Fibroblast of skin of left biceps (primary cell): ENCODE measurements at places on chromosomes 2 and 18.

GRCh38 chr2:55048508-55049042, 1.7 kb downstream of the RTN4 start:
- no peak for DNase-seq

DNA sequence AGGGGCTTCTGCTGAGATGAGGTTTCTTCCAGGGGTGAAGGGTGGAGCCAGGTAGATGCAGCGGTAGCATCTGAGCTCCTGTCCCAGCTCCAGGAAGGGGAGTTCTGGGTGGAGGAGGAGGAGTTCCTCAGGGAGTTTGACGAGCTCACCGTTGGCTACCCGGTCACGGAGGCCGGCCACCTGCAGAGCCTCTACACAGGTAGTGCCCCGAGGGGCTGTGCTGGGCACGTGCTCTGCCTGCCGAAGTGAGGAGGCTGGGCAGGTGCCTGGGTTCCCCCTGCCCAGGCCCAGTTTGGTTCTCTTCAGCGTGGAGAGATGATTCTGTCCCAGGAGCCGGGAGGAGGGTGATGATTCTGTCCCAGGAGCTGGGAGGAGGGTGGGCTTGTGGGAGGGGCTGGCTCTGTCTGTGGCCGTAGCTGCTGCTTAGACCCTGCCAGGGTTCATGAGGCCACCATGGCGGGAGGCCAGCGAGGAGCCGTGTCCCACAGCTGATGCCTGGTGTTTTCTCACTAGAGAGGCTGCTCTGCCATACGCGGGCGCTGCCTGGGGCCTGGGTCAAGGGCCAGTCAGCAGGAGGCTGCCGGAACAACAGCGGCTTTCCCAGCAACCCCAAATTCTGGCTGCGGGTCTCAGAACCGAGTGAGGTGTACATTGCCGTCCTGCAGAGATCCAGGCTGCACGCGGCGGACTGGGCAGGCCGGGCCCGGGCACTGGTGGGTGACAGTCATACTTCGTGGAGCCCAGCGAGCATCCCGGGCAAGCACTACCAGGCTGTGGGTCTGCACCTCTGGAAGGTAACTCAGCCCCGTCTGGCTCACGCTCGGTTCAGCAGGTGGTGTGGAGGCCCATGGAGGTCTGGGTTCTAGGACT, 8.2 kb downstream of the CAPN10 start:
- no peak for DNase-seq

DNA sequence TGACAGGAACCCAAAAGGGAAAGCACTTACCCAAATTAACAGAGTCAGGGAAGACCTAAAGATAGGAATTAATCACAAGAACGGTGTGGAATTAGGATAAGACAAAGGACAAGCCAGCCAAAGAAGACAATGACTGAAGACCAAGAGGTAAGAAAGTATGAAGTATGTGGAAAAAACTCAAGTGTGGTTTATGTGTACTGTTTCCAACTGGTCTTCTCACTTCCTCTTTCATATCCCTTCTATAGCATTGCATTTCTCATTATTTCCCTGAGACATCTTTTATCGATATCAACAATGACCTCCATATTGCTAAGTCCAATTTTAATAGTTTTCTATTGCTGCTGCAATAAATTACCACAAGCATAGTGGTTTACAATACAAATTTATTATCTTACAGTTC, 313.5 kb upstream of the SLC39A10 start:
- DNase-seq = no peak

DNA sequence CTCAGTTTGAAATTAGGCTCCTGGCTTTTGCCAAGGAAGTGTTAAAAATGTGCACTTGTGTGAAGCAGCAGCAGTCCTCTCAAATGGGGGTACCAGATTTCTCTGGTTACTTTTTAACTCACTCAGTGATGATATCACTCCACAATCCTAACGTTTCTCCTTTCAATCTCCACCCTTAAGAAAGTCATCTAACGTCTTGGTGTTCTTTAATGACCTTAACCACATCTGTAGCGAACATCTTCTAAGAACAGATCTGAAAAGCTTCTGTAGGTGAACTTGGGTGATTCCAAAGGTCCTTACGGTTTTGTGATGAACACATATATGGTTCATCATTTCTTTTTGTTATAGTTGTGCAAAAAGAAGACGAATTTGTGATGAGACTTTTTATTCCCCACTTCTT, 73.2 kb downstream of the DOCK10 start:
- no peak for DNase-seq

GRCh38 chr2:171798156-171798820, 95.8 kb downstream of the SLC25A12 start:
- no peak for DNase-seq

GRCh38 chr2:146295080-146295670, 1549.7 kb upstream of the ACVR2A start:
- DNase-seq = no peak

GRCh38 chr2:1965726-1966125, 221.4 kb upstream of the PXDN start:
- no peak for DNase-seq

- no peak for DNase-seq
Measured at GRCh38 chr18:46070815-46071652, 1.0 kb downstream of the PSTPIP2 start.

DNA sequence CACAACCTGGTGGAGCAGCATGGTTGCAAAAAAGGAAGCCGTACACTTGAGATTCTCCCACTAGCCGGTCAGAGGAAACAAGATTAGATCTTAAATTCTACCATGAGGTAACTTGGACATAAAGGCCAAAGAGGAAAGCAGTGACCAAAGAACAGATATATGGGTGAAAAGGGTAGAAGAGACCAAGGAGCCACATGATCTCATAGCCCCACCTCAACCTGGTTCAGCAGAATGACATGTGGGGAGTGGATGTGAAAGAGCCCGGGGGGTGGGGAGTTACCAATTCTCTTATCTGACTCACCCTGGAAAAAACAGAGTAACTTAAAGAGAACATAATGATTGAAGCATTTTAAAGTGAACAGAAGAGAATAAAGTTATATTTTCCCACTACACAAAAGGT, 683.0 kb downstream of the DSC3 start:
- DNase-seq = no peak

- no peak for DNase-seq
Measured at GRCh38 chr2:60447943-60448342, 105.5 kb downstream of the BCL11A start.

DNA sequence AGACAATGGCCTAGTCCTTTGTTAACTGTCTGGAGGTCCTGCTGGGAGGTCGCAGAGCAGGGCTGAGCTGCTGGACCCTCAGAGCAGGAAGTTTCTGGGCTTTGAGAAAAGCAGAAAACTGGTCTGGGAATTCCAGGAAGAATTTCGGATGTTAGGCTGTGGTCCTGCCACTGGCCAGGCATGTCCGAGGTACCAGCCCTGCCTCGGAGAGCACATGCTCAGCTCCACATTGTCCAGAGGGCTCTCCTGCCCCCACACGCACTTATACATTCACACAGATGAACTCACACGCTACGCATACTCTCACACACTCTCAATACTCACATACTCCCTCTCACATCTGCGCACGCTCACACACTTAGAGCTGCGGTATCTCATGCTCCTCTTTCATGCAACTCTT, 146.1 kb downstream of the NCK2 start:
- no peak for DNase-seq

- DNase-seq = no peak
Measured at GRCh38 chr2:64325477-64325851, 128.5 kb upstream of the LGALSL start.

GRCh38 chr2:46936566-46936965, 21.0 kb upstream of the MCFD2 start:
- DNase-seq = no peak

GRCh38 chr2:212725180-212725579, 186.6 kb upstream of the ERBB4 start:
- DNase-seq = no peak

DNA sequence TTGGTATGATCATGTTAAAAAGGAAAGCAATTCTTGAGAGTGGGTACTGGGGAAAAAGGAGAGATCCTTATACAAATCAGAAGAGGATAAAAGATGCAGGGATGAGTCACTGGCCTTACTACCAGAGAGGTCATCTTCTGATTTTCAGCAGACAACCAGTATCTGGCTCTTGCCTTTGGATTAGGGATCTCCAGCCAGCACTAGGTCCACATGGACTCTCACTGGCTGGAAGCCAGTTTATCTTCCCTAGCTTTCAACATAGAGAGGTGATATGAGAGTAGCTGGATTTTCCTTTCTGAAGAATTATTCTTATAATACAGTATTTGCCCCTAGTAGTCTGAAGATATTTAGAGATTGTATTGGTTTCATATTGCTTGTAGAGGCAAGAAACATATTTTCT, 30.2 kb downstream of the CERKL start:
- no peak for DNase-seq

- DNase-seq = no peak
Measured at GRCh38 chr2:102975996-102976975, 214.5 kb downstream of the TMEM182 start.

DNA sequence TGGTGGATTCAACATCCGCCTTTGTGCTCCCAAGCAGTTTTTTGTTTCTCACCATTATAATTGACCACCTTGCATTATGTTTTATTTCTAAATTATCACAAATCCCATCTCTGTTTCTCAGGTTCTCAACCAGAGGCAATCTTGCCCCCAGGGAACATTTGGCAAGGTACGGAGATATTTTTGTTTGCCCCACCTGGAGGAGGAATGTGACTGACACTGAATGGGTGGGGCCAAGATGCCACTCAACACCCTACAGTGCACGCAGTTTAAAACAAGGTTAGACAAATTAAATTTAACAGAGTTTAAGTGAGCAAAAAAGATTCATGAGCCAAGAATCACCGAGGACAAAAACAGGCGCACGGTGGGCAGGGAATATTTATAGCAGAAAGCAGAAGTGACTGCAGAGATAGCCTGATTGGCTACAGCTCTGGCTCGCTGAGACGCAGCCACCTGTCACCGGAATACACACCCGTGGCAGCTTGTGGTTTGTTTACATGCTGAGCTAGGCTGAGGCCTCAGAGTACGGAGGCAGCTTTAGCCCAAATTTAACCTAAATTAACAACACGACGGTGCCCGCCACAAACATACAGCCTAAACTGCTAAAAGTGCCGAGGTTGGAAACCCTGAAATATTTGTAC, 150.0 kb upstream of the ALKAL2 start:
- DNase-seq = no peak

- peak; percentile 12 for DNase-seq
Measured at GRCh38 chr2:15673919-15674636, 82.4 kb downstream of the DDX1 start.

DNA sequence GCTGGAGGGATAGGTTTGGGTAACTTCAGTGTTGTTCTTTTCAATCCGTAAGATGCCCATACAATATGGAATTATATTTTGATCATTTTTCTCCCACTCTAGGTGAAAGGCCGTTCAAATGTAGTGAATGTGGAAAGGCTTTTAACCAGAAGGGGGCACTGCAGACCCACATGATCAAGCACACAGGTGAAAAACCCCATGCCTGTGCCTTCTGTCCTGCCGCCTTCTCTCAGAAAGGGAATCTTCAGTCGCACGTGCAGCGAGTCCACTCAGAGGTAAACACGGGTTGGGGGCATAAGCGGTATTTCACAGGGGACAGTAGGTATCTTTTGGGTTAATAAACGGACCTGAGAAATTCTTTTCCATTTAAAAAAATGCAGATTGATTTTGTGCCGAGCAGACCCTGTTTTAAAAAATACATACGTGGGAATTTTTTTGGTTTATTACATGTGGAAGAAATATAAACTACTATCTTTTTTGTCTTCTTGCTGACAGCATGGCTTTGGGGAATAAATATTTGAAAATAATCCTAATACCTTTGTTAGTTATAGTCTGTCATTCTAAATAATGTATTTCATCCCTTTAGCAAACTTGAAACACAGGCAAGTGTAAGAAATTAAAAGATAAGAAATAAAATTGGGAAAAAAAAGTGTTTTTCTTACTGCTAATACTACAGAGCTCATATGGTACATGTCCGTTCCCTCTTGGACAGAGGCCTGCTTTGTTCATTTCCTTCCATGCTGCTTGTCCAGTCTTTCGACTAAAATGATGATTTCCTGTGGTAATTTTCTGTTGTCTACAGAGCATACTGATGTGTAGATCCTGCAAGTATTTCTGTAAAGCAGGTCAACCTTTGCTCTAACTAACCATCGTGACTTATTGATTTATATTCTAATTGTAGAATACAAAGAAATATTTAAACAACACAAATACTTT, 53.3 kb downstream of the ZNF236 start:
- DNase-seq = no peak

DNA sequence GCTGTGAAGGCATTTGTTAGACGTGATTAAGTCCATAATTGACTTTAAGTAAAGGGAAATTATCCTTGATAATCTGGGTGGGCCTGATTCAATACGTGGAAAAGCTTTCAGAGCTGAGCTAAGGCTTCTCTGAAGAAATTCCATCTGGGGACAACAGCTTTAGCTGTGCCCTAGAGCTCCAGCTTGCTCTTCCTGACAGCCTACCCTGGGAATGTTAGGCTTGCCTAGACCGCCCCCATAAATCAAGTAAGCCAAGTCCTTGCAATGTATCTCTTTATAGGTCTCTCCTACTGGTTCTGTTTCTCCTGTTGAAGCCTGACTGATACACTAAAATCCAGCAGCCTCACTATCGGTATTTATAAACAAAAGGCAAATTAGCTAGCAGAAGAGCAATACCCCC, 160.0 kb downstream of the STK39 start:
- no peak for DNase-seq
